ENCODE measurements at places on chromosomes 12 and 14.

DNA sequence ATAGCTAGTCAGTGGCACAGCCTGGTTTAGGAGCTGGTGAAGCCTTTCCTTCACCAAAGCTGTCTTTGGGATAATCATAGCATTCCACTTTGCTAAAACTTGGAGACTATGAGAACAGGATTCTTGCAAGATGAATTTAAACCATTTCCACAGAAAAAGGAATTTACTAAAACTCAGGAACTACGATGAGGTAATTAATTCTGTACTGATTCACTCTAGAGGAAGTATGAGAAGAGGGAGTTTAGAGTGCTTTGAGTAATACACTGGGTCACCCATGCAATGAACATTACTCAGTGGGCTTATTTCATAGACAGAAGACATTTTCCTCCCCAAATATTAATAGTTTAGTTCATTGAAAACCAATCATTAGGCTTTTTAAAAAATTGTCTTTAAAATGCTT lies 73.0 kb downstream of the RMST start:
- DNase-seq, result no peak

GRCh38 chr12:130031571-130032189 lies 127.9 kb upstream of the TMEM132D start:
- no peak for DNase-seq

DNA sequence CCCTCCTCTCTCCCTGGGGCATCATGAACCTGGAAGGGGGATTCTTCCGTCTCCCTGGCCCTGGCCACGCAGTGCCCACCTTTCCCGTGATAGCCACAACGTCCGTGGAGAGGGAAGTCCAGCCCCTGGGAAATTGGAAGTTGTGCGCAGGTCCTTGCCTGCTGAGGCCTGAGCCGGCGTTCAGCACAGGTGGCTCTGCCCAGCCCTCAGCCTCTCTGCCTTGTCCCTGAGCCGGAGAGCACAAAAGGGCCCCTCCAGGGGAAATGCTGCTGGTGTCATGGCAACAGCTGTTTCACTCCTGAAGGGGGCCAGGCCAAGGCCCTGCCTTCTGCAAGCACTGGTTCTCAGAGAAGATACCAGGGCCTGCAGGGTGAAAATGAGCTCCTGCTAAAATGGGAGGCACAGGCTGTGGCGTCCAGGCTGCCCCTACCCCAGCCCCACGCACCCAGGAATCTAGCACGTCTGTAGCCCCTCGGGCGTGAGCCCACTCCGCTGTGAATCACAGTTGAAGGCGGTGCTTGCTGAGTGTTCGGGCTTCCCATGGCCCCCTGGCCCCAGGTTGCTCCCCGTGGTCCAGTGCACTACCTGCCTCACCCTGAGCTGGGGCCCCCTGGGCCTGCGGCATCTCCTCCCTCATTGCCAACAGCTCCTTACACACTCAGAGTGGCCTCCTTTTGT lies 149.4 kb downstream of the ADGRD1 start:
- no peak for DNase-seq

DNA sequence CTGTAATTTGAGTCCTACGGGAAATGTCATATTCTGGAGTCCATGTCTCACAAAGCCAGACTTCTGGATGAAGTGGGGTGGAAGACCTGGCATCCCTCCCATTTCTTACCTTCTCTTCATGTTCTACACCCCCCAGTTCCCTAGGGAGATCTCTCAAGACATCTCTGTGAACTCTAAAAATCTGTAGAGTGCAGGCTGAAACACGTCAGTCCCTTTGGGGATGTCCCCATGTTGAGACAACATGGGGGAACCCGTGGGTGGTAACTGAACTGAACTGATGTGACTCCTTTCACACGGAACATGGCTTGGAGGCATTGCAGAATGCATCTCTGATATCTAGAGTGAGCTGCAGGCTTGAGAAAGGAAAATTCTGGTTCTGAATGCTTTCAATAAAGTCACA lies 15.2 kb downstream of the SERPINA12 start:
- no peak for DNase-seq

DNA sequence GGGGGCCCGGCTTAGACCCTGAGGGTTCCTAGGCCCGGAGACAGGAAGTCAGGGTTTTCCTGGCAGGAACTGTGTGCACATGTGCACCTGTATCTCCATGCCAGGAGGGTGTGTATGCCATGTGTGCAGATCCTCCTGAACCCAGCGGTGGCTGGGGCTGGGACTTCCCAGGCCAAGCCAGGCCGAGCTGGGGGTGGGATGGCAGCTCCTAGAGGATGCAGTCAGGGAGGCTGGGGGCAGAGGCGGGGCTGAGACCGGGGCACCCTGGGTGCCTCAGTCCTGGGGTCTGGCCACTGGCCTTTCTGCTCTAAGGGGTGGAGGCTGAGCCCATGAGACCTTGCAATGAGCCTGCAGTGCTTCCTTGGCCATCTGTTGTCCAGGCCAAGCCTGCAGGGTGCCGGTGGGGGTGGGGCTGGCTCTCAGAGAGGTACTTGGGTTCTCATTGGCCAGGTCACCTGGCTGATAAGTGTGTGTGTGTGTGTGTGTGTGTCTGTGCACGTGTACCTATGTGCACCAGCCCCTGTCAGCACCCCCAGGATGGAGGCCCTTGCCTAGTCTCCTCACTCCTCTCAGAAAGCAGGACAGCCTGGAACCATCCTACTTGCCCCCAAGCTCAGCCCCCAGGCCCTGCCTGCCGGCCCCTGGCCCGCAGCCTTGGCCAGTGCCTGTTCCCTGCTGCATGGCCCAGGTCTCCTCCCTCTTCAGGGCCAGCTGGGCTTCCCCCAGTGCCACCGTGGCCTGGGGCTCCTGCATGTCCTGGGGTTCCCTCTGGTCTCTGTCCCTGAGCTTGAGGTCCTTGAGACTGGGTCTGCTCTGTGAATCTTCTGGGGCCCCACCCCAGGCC lies 10.6 kb upstream of the TNFAIP2 start:
- DNase-seq, result peak; percentile 64

DNA sequence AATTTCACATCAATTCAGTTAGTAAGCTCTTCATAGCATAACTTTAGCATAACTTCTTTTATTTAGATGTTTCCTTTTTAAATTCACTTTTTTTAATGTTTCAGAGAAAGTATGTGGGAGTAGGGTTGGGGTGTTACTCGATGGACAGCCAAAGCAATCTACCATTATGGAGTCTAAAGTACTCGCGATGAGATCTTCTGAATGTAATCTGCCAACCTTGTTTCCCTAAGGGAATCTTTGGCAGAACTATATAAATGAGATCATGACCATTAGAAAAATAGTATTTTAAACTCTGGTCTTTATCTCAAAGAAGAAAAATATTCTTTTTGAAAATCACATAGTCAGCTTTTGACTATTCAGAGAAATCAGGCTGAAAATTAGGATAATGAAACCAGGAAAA lies 103.9 kb downstream of the BBS10 start:
- DNase-seq, result no peak

DNA sequence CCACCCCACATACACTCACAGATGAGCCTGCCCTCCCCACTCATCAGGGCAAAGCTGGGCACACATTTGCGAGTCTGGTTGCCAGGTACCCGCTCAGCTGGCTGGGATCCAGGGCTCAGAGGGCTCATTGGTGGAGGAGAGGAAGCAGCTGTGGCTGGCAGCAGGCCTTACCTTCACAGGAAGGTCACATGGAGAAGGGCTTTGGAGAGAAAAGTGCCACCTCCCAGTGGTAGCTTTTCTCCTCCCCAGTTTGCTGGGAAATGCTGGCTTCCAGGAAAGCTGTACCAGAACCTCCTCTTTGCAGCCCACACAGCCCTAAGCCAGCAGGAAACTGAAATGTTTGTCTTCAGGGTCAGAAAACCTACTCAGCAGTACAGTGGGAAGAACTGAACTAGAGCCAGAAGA lies 55.6 kb downstream of the LGMN start:
- DNase-seq, result peak; percentile 99

- peak; percentile 70 for DNase-seq
Observed at GRCh38 chr12:7144414-7145120, 14.4 kb downstream of the CLSTN3 start.

DNA sequence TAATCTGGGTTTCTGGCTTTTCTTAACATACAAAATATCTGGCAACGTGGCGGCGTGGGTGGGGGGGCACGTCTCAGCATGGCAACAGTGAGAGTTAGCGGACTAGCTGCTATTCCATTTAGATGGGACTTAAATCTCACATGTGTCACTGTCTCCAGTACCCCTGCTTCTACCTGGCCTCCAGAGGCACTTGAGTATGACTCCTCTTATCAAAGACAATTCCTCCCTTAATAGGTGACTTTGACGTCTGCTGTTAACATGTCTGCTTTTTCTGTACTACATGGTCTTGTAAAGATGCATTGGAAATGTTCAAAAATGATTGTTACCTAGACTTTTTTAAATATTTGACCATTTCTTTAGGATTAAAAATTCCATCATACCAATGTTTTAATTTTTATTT lies 456.2 kb downstream of the TMTC2 start:
- DNase-seq, result no peak

GRCh38 chr14:72611506-72611905 lies 282.4 kb downstream of the DPF3 start:
- DNase-seq, result no peak
